ENCODE measurements at places on chromosomes 3 and 15.

DNA sequence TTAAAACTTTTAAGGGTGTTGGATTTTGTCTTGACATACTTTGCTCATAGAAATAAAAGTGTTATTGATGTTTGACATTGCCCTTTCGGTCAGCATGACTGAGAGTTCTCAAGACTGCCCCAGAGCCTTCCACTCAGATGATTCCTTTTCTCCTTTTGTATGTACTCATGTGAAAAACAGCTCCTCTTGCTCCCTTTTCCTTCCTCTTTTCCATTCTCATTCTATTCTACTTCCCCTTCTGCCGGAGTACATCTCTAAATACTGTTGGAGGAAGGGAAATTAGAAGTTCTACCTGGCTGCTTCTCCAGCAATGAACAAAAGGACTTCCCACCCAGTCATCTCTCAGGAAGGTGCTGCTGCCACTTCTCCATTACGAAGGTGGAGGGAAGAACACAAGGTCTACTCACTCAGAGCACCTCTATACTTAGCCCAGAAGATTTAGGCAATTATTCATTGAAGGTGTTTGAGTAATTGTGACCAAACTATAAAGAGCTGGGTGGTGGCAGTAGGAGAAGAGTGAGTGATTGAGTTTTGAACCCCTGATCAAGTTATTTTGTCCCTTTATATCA lies 163.8 kb upstream of the MBNL1 start:
- no peak for DNase-seq

GRCh38 chr3:159978353-159978752 lies 10.3 kb upstream of the IL12A start:
- DNase-seq = no peak

GRCh38 chr15:43278869-43279268 lies 12.1 kb upstream of the TGM5 start:
- DNase-seq = no peak

- no peak for DNase-seq
These were observed 132.6 kb upstream of the LRRN1 start for GRCh38 chr3:3666664-3667063.

- DNase-seq = no peak
These were observed at the start of gene CALML4 for GRCh38 chr15:68204776-68205557. TSS of gene CALML4 (minus strand) at chr15:68205332. CDS start at chr15:68205247, 85 bp downstream.

DNA sequence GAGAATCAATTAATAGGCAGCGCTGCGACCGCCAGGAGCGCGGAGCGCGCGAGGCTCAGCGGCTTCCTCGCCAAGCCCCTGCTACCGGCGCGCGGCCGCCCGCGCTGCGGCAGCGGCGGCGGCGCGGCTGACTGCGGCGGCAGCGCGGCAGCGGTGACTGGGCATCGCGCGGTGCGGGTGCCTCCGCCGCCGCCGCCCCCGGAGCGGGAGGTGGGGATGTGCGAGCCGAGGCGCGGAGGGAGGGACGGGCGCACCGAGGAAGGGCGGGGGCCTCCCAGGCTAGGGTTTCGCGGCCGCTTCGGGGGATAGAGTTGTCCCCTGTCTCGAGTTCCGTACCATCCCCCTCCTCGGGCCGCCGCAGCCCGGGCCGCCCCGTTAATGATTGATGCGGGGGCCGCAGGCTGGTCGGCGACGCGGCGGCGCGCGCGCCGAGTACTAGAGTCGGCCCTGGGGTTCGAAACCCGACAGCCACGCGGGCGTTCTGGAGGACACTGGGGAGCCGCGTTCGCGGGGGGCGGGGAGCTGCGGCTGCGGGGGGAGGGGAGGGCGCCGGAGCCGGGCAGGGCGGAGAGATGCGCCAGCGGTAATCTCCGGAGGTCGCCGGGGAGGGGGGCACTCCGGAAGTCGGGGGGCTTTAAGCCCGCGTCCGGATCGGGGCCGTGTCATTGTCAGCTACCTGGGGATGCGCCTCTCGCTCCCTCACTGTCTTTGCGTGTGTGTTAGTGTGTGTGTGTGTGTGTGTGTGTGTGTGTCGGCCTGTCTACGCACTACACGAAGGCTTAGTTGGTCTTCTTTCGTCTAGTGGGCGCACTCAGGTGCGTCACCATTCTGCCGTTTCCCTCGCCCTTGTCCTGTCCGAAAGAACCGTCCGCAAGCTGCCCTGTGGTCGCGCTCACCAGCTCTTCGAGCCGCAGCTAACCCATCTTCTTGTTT lies at the start of gene PAQR9:
PAQR9 (minus strand) TSS at position 159 of the 933 bp plus-strand sequence. CDS start 338 bp downstream, outside the sequence.
- DNase-seq = no peak

GRCh38 chr3:42192334-42193200 lies 73.4 kb downstream of the CCK start:
- DNase-seq = no peak

DNA sequence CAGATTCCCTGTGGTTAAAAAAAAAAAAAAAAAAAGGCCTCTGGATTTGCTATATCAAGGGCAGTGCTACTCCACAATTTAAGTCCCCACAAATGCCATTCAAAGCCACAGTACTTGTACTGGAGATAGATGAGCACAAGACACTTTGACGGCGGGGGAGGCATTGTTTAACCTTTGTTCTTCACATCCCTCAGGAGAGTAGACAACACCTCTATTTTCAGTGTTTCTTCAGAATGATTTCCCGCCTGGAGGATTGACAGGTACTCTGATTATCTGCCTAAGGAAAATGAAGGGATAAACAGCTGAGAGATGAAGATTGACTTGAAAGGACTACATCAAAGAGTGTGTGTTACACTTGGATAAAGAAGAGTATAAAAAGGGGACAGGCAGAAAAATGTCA lies 58.7 kb downstream of the OTOL1 start:
- no peak for DNase-seq

DNA sequence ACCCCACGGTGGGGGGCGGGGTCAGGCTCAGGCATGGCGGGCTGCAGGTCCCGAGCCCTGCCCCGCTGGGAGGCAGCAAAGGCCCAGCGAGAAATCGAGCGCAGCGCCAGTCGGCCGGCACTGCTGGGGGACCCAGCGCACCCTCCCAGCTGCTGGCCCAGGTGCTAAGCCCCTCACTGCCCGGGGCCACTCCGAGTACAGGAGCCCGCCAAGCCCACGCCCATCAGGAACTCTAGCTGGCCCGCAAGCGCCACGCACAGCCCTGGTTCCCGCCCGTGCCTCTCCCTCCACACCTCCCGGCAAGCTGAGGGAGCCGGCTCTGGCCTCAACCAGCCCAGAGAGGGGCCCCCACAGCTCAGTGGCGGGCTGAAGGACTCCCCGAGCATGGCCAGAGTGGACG lies 29.2 kb downstream of the SCAPER start:
- DNase-seq = no peak

- DNase-seq = no peak
These were observed 38.1 kb upstream of the NECTIN3 start for GRCh38 chr3:111033470-111034050.

DNA sequence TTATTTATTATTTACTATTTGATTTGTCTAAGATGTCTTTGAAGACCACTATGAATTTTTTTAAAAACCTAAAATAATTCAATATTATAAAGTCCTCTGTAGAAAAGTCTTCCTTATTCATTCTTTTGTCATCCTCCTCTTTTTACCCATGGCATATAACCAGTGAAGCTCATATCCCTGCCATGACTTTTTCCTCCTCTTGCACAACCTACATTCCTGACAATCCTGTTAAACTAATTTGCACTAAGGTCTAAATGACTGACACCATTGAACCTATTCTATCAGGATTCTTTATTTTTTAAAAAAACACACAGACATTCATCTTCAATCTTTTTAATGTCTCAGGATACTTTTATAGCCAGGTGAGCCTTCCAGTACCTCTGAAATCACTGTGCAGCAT lies 159.9 kb upstream of the SLC2A2 start:
- DNase-seq = no peak

DNA sequence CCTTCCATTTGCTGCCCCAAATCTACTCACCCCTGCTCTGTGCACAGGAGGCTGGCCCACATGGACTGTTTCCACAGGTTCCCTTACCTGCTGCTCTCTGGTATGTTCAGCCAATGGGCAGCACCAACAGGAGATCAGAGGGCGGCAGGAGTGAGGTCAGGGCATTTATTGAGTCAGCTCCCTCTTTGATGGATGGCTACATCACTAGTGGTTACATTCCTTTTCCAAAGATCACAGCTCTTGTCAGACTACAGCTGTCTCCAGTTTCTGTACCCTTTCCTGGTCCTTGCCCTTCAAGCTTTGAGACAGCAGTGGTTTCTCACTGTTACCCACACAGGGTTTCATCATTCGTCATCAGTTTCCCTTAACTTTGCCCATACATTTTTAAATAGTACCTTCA lies 325.1 kb downstream of the SUCLG2 start:
- DNase-seq = no peak

GRCh38 chr15:26842391-26842790 lies 24.5 kb upstream of the GABRA5 start:
- no peak for DNase-seq

DNA sequence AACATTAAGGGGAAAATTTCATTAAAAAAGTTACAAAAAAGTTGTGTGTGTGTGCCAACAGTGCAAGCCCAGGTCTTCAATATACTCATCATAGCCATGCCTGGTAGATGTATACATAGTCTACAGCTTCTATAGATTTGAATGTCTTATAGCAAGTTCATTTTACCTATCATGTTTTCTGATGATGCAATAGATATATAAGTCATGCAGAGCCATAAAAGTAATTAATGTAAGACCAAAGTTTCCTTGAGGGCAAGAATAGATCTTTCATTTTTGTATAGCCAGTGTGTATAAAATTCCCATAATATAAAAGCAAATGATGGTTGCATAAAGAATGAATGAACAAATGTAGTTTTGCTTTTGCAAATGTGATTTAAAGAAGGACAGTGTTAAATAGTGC lies 1138.4 kb downstream of the TBL1XR1 start:
- DNase-seq = no peak

DNA sequence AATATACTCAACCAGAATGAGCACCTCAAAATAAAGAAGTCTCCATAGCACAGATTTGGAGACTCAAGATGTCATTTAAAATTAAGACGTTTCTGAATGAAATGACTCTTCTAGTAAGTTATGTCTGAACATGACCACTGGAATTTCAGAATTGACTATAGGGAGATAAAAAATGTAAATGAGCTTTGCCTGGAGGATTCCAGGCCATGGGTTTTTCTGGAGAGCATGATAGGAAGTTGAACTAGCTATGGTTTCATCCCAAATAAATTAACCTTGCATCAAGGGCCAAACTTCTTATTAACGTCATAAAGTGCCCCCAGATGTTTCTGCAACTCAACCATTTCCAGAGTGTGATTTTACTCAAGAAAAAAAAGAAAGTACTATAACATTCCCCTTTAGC lies 222.6 kb upstream of the NR2F2 start:
- no peak for DNase-seq

GRCh38 chr15:37015035-37015434 lies 85.3 kb downstream of the MEIS2 start:
- DNase-seq = peak; percentile 32

GRCh38 chr15:69490356-69491037 lies 37.9 kb downstream of the RPLP1 start:
- DNase-seq = no peak

- no peak for DNase-seq
These were observed 406.1 kb upstream of the ONECUT1 start for GRCh38 chr15:53196242-53196641.

DNA sequence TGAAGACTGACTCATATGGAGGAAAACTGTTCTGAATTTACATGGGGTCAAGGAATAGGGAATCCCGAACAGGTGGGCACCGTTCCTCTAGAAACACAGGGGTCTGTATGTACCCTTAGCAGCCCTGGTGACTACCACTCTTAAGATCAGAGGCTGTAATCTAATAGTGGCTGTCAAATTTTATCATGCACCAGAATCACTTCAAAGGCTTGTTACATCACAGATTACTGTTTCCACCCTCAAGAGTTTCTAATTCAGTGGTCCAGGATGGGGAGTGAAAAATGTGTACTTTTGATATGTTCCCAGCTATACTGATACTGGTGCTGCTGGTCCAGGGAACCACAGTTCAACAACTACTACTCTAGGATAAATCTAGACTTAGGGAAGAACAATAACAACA lies 27.9 kb downstream of the DYNC1LI1 start:
- DNase-seq = no peak

GRCh38 chr15:42591238-42591934 lies 16.0 kb downstream of the STARD9 start:
- no peak for DNase-seq
